Sciatic nerve (tissue), 2 donors: ENCODE measurements at places on chromosomes 6 and 20. TPM values are rescaled to one million over a fixed set of nuclear protein-coding genes. Genes with fewer than 3 reads are reported as not detected.

Gene CLPSL2
- not detected for total RNA-seq

Gene CRISP3
- 1.1 TPM for total RNA-seq

GRCh38 chr6:36493319-36493718, 50.5 kb downstream of the KCTD20 start:
- DNase-seq: no peak

- no peak for DNase-seq
Measured at GRCh38 chr20:677957-678356, 2.4 kb upstream of the SCRT2 start.

Gene TMEM63B
- 38.0 TPM for total RNA-seq

DNA sequence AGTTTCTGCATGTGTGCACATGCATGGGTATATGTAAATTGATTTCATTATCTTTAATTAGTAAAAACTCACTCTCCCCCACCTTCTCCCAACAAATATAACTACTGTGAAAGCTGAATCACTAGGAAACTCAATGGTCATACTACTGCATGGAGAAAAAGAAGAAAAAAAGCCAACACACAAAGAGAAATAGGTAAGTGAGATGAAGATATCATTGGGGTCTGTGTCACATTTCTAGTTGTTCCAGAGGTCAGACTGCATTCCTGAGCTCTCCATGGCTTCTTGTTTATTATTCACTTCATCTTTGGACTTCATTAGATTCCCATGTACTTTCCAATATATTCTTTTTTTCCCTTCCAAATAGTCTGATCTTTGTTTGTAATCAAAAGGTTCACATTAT, 98.2 kb downstream of the PTPRK start:
- no peak for DNase-seq

GRCh38 chr6:48032151-48032550, 78.8 kb downstream of the PTCHD4 start:
- peak; percentile 53 for DNase-seq

Gene FUT9
- total RNA-seq: 0.27 TPM

DNA sequence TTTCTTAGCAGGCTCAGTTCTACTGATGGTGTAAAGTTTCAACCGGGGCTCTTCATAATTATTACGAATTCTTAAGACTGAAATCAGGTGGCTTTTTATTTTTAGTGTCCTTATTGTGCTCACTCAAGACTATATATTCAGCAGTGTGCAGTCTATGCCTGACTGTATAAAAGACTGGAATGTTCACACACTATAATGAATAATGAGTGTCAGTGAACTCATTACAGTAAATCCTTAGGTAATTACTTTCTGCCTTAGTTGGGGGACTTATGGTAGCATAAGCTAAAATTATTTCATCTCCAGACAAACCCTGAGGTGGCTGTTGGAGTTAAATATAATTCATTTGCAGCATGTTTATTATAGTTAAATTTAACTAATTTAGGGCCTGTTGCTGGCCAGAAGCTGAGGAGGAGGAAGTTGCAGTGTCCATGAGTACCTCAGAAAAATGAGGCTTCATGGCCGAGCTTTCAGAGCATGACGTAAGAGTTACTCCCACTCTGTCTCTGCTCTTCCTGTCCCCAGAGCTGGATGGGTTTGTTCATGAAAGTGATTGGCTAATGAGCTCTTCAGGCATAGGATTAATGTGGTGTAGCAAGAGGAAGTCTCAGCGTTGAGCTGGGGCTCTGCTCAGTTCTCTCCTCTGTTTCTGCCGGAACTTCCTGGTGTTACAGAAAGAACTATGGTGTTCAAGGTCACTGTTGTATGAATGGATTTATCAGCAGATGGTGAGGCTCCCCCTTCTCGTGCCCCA, 335.7 kb downstream of the NRN1 start:
- DNase-seq: no peak

DNA sequence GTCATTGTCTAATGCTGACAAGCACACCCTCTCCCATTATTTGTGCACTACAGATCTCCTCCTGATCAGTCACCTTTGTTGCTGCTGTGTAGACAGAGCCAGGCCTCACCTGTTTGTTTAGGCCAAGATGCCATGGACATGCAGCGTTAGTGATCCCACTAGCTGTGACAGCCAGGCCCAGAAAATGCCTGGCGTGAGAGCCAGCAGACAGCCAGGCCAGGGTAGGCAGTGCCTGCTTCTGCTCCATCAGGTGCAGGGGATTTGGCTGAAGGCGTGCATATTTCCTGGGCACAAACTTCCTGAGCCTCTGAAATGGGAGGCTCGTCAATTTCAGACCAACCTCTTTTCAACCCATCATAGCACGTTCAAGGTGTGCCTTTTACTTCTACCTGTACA, 27.3 kb downstream of the MANBAL start:
- DNase-seq: no peak

GRCh38 chr6:109801794-109802193, 110.7 kb downstream of the FIG4 start:
- DNase-seq: no peak

- DNase-seq: no peak
Measured at GRCh38 chr20:41897708-41898107, 279.5 kb upstream of the CHD6 start.

Gene ANKRD6
- 22.3 TPM for total RNA-seq

- no peak for DNase-seq
Measured at GRCh38 chr6:119326291-119327005, 23.1 kb downstream of the MAN1A1 start.

- DNase-seq: no peak
Measured at GRCh38 chr6:16450285-16450684, 211.9 kb downstream of the GMPR start.

Gene NUS1
- 25.9 TPM for total RNA-seq

DNA sequence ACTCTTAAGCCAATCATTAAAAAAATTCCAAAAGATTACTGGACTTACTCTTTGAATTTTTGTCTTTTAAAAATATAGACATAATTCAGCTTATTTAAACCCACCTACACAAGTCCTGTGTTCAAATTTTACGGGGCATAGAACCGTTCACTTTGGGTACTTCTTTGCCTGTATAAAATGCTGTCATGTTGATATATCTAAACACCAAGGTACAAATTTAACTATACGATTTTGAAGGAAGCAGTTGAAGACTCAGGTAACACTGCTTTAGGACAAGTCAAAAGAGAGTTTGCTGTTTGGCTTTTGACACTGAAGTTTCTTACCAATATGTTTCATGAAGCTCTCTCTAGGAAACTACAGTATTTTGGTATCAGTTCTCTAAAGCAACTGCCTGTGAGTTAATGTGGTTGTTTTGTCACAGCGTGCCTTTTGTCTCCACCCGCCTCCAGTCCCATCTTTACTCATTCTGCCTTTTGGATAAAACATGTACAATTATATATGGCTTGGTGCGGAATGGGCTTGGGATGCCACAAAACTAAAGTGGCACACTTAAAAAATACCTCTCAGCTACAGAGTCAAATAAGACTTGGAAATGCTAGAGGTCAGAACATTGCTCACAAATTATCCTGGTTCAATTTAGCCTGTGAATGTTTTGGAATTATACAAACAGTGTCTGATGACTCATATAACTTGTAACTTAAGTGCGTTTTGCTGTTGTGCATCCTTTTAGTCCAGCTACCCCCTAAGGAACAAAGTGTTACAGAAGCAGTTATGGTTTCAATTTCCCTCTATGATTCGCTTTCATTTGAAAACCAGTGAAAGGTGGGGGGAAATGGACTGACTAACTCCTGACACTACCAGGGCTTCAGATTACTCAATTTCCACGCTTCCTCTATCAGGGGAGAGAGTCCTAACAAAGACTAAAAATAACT, 38.7 kb downstream of the RGS17 start:
- DNase-seq: no peak

Gene TUBB1
- total RNA-seq: 1.0 TPM

GRCh38 chr20:49948809-49949507, 12.8 kb downstream of the RNF114 start:
- no peak for DNase-seq

GRCh38 chr6:139294090-139294489, 2.3 kb upstream of the TXLNB start:
- no peak for DNase-seq

DNA sequence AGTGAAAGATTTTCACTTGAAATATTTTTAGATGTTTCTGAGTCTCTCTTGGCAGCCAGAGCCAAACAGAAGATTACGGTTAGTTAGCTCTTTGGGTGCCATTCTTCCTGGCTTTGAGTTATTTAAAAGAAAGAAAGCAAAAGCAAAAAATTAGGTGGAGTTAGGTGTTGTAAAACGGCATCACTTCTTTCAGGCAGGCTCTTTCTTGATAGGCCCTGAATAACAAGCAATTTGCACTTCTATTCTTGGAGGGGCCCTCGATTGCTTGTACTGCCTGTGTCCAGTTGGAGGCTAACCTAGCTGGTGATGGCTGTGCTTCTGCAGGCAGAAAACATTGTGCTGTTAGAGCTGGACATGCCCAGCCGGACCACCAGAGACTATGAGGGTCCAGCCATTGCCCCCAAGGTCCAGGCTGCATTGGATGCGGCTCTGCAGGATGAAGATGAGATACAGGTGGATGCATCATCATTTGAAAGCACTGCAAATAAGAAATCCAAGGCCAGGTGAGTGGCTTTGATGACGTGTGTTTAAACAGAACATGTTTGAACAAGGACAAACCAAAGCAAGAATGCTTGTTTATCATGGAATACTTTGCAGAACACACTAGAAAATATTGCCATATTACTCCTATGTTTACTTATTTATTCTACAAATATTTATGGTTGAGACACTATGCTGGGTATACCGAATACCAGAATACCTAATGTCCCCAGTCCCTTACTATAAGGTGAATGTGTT, 28.1 kb upstream of the ASXL1 start:
- DNase-seq: no peak

DNA sequence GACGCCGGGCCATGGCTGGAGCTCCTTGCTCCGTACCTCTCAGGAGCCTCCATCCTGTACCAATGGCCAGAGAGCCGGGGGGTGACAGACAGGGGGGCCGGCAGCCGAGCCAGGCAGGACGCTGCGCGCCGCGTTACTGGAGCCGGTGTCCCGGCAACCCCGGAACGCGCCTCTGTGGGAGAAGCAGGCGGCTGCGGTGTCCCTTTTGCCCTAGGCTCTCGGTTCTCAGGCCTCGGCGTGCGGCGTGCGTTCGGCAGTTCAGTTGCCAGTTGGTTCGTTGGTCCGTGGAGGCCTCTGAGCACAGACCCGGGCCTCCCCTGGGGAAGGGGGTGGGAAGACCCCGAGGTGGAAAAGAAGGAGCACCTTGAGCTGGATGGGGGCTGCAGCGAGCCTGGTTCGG, at the start of gene SPATS1:
TSS of gene SPATS1 (plus strand) at position 162 of the 400 bp plus-strand sequence. CDS start 446 bp downstream, outside the sequence.
- peak; percentile 64 for DNase-seq

GRCh38 chr6:122869437-122870024, 80.5 kb downstream of the SMPDL3A start:
- DNase-seq: no peak

DNA sequence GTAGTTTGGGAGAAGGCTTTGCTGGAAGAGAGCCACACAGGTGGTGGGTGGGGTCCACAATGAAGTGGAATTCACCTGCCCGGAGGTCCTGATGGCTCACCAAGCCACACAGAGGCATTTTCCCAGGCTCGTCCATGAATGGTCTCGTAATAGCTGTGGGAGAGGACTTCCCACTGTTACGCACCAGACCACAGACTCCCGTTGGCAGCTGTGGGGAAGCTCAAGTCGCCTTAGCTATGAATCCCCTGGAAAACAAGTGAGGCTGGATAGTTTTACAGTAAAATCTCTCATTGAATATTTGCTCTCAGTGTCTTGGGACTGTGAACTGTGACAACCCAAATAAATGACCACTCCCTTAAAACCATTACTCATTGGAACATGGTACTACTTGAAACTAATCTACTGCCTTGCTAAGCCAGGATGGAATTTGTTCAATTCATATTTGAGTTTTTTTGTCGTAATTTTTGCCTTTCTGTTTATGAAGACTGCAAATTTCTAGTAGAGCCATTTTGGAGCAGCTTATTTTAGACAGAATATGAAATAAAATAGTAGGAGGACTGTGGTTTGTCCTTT, 79.4 kb downstream of the JAG1 start:
- DNase-seq: no peak

Gene LY6G5C
- 2.1 TPM for total RNA-seq

Gene LY6G6F
- total RNA-seq: not detected

DNA sequence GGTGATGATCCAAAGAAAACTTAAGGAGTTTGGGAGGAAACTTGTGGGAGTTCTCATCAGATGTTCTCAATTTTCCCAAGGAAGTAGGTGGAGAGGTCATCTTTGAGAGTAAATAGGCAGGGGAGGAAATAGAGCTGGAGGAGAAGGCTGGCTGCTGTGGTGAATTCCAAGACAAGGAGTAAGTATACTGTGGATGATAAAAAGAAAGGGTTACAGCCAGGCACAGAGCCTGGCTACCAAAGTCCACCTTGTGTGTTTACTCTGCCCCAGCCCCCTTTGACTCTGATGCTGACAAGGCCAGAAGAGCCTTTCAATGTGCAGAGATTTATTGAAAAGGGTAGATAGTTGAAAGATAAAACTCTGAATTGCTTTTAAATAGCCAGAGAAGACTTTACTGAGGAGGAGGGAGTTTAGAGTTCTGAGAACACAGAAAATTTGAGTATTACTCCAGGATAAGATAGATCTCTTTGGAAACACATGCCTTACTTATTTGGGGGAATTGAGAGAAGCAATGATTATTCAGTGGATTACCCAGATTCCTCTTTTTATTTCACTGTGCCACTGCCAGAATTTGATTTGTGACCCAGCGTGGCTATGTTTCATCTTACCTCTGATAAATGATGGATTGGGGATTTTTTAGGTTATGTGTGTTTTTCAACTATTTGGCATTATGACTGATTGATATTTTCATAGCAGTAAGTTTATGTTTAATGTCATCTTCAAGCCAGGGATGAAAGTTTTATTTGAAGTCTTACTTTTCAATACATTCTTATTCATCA, 182.6 kb upstream of the JAG1 start:
- no peak for DNase-seq

- no peak for DNase-seq
Measured at GRCh38 chr6:125952764-125953501, 3.6 kb upstream of the HINT3 start.
